Stimulated activated CD4-positive, alpha-beta T cell treated with anti-CD3 and anti-CD28 coated beads, Interleukin-1b, Interleukin-23, amount 100 ng/mL, for 24 hours (primary cell): ENCODE measurements at places on chromosomes 3 and 15.

DNA sequence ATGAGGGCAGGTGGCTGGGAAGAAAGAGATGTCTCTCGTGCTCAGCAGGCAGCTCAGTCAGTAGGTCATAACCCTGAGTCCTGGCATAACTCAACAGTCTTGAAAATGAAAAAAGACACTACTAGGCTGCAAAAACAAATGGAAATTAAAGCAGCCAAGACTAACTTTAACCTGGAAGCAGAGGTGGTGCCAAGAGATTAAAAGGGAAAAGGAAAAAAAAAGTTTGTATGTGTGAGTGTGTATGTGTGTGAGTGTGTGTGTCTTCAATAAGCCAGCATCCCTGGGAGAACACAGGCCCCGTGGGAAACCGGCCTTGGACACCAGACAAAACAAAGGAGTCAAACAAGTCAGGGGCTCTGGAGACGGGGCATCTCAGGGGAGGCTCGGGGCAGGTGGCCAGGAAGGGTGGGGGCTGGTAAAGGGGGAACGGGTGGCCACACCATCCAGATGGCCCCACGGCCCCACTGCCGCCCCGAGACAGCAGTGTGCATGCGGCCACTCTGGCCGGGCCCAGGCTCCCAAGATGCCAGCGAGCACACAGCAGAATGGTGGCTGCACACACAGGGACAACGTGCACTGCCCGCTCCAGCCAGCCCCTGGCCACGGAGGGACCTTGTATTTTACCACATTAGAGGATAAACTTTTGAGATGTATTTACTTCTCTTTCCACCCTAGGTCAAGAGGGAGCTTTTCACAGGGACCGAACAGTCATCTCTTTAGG, 23.8 kb downstream of the CYFIP1 start:
- no peak for DNase-seq

DNA sequence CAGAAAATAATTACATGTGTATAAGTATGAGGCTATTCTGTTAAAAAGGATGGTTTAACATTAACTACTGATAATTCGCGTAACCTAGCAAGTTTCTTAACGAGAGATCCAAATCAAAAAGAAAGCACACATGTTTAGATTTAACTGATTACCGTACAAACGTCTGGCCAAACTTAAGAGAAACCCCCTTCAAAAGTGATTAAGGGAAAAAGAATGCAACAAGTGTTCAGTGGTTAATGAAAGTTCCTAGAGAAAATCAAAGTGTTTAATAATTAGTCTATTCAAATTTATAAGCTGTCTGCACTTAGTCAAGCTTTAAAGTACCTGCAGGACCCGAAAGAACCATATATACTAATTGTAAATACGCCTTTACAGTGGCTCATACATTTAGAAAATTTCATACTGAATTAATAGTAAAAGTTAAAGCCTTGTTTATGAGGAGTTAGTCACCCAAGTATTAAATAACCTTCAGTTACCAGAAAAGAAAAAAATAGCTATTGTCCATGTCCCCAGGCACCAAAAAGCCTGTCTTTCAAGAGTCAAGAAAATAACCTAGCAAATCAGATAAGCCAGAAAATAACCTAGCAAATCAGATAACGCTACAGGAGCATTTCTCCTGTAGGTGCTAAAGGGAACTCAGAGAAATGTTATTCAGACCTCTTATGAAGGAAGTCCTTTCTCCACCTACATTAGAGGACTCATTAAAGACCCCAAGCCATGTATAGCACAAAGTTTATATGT, 34.6 kb downstream of the ZNF589 start:
- no peak for DNase-seq

- DNase-seq = no peak
Observed at GRCh38 chr3:47577583-47578118, 1.0 kb downstream of the CSPG5 start.

- DNase-seq = no peak
Observed at GRCh38 chr15:25391971-25392721, 46.7 kb downstream of the UBE3A start.

- DNase-seq = no peak
Observed at GRCh38 chr3:63523100-63523499, 129.4 kb upstream of the SNTN start.

- DNase-seq = no peak
Observed at GRCh38 chr3:71551311-71551919, 32.1 kb downstream of the FOXP1 start.

- DNase-seq = no peak
Observed at GRCh38 chr3:46107682-46108081, 80.4 kb upstream of the XCR1 start.

GRCh38 chr3:178536211-178537079, at the start of gene KCNMB2:
Gene KCNMB2 (plus strand): TSS chr3:178536436.
- no peak for DNase-seq

DNA sequence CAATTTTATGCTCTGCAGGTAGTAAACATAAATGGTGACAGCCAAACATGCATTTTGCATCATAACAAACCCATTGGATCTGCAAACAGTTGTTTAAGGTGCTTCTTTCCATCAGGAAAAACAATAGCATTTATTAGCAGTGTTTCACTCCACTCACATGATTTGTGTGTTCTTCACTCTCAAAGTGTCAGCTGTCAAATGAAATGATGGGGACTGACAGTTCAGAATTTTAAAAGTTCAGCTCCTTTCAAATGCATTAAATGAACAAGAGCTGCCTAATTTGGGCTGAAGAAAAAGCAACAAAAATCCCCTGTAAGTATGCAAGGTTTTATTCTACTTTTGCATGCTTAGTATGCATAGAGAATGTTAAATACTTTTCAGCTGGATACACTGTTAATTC, 145.2 kb upstream of the CDIN1 start:
- no peak for DNase-seq

GRCh38 chr3:130900959-130901358, 7.1 kb downstream of the ATP2C1 start:
- no peak for DNase-seq

- DNase-seq = no peak
Observed at GRCh38 chr3:156180077-156180476, 59.7 kb downstream of the KCNAB1 start.

DNA sequence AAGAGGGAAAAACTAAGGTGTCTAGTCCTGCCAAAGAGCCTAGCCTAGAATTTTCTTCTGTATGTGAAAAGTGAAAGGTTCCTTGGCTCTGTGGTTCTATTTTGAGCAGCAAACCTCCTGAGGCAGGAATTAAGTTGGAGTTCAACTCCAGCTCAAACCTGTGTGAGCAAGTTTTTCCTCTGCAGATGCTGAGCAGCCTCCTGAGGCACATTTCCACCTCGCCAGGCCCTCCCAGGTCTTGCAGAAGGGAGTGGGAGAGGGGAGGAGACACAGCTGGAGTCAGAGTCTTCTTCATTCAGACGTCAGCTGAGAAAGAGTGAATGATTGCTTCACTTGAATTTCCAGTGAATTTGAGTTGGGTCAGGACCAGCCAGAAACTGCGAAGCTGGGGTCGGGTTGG, 69.5 kb upstream of the ETV5 start:
- no peak for DNase-seq

GRCh38 chr3:72629191-72629631, 219.0 kb downstream of the SHQ1 start:
- no peak for DNase-seq

DNA sequence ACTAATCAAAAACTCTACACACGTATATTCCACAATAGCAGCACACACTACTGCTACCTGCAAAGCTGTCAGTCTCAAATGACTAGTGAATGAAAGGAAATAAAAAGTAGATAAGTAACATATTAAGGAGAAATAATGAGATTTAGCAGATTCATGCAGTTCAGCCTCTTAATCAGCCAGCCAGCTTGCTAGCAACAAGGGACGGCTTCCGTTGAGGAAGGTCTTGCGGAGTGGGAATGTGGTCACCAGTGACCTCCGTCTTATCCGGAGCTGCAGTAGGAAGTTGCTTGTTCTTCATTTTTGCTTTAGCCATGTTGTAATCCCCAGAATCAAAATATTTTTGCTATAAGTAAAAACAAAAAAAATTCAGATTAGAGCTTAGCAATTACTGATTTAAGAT, 17.1 kb downstream of the ARPP19 start:
- DNase-seq = no peak

DNA sequence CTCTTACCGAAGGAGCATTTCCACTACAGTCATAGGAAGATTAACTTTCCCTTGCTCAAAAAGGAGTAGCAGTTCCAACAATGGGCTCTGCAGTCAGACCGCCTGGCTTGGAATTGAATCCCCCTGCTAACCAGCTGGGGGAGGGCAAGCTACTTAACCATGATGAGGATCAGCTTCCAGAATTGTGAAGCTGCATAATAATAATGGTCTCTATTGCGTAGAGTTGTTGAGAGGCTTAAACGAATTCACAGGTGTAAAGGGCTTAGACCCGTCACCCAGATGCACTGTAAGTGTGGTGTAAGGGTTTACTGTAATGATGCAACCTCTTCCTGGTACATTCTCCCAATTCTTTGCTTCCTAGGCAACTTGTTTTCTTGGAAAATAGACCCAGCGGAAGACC, 185.2 kb upstream of the RGMA start:
- no peak for DNase-seq

DNA sequence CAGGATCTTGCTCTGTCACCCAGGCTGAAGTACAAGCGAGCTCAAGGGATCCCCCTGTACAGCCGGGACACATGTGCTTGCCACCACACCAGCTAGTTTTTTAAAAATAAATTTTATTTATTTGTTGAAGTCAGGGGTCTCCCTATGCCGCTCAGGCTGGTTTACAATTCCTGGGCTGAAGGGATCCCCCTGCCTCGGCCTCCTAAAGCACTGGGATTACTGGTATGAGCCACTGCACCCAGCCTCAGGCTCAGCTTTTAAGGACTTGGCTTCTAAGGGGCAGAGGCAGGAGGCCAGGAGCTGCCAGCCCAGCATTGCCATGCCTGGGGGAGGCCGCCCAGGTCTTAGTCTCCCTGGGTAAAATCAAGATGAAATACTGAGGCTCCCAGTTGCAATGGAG, 37.3 kb downstream of the HCN4 start:
- DNase-seq = no peak

DNA sequence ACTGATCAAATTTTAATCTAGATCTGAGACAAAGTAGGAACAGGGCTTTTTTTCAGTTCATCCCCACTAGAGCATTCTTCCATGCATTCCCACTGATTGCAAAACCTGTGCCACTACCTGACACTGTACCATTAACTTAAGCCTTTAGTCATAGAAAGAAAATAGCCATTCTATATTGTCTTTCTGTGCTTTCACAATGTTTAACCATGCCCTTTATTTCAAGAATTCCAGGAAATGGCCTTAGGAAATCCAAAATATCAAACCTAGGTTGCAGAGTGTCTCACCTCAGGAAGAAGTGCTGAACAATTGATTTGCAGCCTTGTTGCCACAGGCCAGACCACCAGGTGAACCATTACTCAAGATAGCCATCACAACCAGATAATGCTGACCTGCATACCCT, 56.2 kb upstream of the TGFBR2 start:
- DNase-seq = no peak

DNA sequence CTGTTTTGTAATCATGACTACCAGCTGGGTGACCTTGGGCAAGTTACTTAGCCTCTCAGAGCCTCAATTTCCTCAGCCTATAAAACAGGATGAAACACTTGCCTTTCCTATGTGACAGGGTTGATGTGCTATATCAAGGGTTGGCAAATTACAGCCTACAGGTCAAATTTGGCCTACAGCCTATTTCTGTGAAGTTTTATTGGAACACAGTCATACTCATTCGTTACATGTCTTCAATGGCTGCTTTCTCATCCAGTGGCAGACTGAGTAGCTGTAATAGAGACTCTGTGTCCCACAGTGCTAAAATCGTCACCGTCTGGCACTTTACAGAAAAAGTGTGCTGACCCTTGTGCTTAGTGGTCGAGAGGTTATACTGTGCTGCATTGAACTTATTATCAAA, 16.6 kb downstream of the ABHD6 start:
- DNase-seq = no peak

DNA sequence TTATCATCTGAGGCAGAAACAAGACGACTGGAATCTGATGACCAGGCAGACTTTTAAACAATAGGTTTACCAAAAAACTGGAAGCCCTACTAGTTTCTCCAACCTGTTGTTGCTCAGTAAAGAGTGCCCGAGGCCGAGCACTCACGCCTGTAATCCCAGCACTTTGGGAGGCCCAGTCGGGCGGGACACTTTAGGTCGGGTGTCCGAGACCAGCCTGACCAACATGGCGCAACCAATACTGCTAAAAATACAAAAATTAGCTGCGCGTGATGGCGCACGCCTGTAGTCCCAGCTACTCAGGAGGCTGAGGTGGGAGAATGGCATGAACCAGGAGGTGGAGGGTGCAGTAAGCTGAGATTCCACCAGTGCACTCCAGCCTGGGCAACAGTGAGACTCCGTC, 1.1 kb upstream of the WDR5B start:
- DNase-seq = no peak

GRCh38 chr15:78446551-78446950, 8.5 kb downstream of the IREB2 start:
- no peak for DNase-seq

- no peak for DNase-seq
Observed at GRCh38 chr3:20924646-20925385, 738.8 kb upstream of the SGO1 start.

DNA sequence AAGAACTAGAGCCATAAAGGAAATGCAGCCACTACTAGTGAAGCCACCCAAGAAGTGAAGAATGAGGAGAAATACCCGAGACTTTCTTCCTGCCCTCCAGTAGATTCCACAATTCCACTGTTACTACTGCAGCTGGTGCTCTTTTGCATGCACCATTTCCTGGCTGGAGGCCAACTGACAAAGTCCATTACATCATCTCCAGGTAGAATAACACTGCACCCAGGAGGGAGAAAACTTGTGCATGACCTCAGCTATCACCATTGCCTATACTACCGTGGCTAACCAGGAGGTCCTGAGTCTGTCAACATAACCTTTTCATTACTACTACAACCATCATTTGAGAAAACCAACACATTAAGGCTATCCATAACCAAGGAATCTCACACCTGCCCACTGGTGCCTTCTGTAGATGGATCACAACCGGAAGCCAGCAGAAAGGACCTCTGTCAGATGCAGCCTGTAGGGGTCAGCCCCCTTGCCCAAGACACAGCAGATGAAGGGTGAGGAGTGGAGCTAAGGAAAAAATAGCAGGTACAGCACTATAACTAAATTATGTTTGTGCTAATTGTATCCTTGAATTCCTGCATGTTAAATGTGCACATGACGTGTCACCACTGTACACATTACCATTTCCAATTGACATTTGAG, 200.8 kb upstream of the C2CD4B start:
- no peak for DNase-seq

DNA sequence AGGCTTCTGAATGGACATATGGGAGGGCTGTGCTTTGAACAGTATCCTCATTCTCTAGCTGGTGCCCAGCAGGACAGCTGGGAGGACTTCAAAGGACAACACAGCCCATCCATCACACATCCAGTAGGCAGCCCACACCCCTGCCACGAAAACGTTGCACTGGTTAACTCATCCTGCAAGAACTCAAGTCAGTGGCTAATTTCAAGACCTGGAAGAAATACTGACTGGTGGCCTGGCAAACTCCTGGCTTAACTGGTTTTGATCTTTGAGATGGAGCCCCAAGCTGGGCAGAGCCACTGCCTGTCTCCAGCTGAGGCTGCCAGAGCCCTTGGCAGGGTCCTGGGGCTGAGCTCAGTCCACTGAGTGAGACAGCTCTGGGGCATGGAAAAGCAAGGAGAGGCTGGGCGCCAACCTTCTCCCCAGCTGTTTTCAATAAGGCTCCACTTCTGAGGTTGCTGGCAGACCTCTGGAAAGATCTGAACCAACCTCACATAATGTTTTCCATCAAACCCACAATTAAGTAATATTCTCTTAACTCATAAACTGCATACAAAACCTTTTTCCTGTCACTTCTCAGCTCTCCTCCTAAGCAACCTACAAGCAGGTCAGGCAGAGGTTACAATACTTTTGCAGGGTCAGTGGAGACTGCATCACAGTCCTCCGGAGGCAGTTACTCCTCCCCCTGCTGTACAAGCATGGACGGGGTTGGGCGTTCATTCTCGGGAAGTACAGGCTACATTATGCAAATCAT, 110.3 kb downstream of the MYLK start:
- DNase-seq = no peak
